Epithelial cell of proximal tubule (primary cell): ENCODE measurements at places on chromosomes 2 and 18. TPM values are rescaled to one million over a fixed set of nuclear protein-coding genes. Genes with fewer than 3 reads are reported as not detected.

The SLC1A4 gene
- 15.4 and 19.8 TPM in 2 replicates for total RNA-seq

The SLC11A1 gene
- total RNA-seq: 0.22 TPM in 1 of 2 replicates, not detected in the other

The FBLN7 gene
- 1.6 TPM in 1 of 2 replicates, not detected in the other for total RNA-seq

The AQP12A gene
- not detected in 2 replicates for total RNA-seq

The ACKR3 gene
- total RNA-seq: not detected in 2 replicates

The MEP1B gene
- total RNA-seq: not detected in 2 replicates
